ENCODE measurements at places on chromosomes 3 and 15. TPM values are rescaled to one million over a fixed set of nuclear protein-coding genes. Genes with fewer than 3 reads are reported as not detected.

Gene RIOX2
- 35.5 TPM for total RNA-seq

Gene TERC
- 23.9 TPM for total RNA-seq

Gene ACTL6A
- total RNA-seq: 36.5 TPM

Gene UBAP1L
- total RNA-seq: 2.2 TPM

Gene SAMD7
- not detected for total RNA-seq

Gene ITIH1
- 0.17 TPM for total RNA-seq

Gene FEZF2
- total RNA-seq: not detected

Gene PLA2G4E
- total RNA-seq: not detected

Gene SLC38A3
- total RNA-seq: not detected

Gene SV2B
- under 0.01 TPM for total RNA-seq

Gene TRAIP
- 1.8 TPM for total RNA-seq
